GM23338 (cell line): ENCODE measurements at places on chromosomes 4 and X. TPM values are rescaled to one million over a fixed set of nuclear protein-coding genes. Genes with fewer than 3 reads are reported as not detected.

Gene NHSL2
- polyA plus RNA-seq, result 3.7 and 4.7 TPM in 2 replicates

Gene CTBP1
- polyA plus RNA-seq, result 74.0 and 89.2 TPM in 2 replicates

Gene GYPB
- not detected in 2 replicates for polyA plus RNA-seq

Gene SLC2A9
- polyA plus RNA-seq, result 0.17 and 0.40 TPM in 2 replicates

Gene NOX1
- polyA plus RNA-seq, result 0.23 and 0.31 TPM in 2 replicates

Gene DMP1
- 0.27 TPM in 1 of 2 replicates, not detected in the other for polyA plus RNA-seq

Gene STBD1
- polyA plus RNA-seq, result 1.5 and 2.0 TPM in 2 replicates

Gene CFAP99
- not detected in 2 replicates for polyA plus RNA-seq

Gene RASSF6
- polyA plus RNA-seq, result 0.37 and 0.79 TPM in 2 replicates

Gene SLC6A8
- 19.5 and 22.2 TPM in 2 replicates for polyA plus RNA-seq

Gene LGI2
- 0.63 and 0.82 TPM in 2 replicates for polyA plus RNA-seq

- peak; percentile 92 for DNase-seq
Observed at GRCh38 chr4:158209825-158210807, at the start of gene TMEM144. Gene TMEM144 (plus strand): TSS chr4:158210486. CDS start chr4:158212668, 2,182 bp downstream.

GRCh38 chrX:140163371-140164159 is 198.2 kb upstream of the CXorf66 start:
- DNase-seq, result no peak

GRCh38 chr4:236028-236427 is 69.2 kb downstream of the ZNF732 start:
- no peak for DNase-seq

DNA sequence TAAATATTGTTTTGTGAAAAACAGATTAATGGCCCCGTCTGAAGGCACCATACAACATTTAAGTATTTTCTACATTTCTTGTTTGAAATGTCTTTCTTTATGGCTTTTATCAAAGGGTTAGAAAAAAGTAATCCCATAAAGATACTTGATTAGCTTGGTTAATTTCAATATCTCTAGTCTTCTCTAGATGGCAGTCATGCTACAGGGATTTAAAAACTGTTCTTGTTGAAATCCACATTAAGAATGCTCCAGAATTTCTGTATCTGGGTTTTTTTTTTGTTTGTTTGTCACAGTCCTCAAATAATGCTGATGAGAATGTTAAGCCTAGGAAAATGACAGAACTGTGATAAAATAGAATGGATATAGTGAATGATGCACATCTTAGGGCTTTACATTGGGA is 109.0 kb upstream of the AADAT start:
- peak; percentile 20 for DNase-seq

- DNase-seq, result no peak
Observed at GRCh38 chrX:143206966-143207365, 181.2 kb downstream of the SPANXN4 start.

GRCh38 chrX:47499293-47499692 is 16.3 kb upstream of the ZNF41 start:
- no peak for DNase-seq

DNA sequence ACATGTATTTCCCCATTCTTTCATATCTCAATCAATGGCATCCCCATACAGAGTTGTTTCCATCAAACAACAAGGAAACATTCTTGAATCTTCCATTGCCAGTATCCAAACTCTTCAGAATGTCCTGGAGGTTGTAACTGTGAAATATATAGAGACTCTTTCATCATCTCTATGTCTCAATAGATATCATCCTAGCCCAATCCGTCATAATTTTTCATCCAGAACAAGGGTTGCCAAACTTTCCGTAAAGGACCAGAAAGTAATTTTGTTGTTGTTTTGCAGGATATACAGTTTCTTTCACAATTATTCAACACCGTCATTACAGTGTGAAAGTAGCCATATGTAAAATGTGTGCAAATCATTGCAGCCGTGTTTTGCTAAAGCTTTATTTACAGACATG is 15.2 kb upstream of the CXCL6 start:
- DNase-seq, result no peak

DNA sequence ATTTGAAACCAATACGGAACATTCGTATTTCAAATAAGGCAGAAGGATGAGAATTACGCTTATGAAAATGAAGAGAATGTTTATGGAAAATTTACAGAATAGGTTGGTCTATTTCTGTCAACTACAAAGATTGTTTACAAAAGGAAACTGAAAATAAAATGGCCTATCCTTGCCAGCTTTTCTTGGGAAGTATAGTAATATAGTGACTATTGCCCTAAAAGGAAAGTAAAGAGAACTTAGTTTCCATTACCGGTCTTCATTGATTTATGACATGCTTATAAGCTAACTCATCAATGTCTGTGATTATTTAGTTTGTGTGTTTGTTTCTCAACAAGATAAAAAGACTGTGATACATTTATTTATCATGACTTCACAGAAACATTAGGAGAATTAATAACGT is 2.9 kb upstream of the SPRY1 start:
- no peak for DNase-seq

DNA sequence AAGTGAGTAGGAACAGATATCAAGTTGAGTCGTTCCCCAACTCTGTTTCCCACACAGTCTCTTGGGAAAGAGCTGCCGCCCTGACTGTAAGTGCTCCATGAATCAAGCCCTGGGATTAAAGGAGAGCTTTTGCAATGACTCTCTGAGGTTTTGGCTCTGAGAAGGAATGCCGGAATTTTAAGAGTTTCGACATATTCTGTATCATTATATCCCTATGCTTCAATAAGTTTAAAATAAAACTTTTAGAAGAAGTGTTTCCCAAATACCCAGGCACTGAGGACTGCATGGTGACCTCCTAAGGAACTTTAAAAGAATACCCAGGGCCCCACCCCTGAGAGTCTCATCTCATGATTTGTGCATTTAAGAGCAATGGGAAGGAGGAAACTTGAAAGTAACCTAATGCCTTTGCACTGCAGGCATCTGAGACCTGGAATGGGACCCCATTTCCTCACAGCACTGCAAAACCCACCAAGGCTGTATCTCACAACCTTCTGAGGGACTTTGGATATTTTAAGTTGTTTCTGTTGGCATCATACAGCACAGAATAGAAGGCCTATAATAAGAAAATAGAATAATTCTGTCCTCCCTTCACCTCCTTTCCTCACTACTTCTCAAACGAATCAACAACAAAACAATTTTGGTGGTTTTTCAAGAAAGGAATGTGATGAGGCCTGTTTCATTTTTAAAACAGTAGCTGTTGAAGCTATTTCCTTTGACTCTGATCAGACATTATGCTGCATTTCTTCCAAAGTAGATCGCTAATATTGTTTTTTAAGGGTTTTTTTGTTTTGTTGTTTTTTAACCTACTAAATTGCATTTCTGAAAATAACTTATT is 121.2 kb downstream of the GASK1B start:
- no peak for DNase-seq

DNA sequence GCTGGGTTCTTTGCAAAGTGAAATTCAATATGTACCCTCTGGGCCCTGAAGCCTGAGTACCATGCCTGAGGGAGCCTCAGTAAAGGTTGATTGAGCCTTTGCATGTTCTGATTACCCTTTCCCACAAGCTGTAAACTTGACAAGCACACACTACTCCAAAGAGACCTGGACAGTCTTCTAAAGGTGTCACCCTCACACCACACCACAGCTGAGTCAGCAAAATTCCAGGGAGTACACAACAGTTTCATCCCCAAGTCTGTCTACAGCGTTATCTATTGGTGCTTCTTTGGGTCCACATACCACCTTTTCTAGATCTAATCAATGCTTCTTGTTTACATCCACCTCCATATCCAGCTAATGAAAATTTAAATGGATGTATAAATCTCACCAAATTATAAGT is 180.8 kb downstream of the AMELX start:
- no peak for DNase-seq

- DNase-seq, result no peak
Observed at GRCh38 chr4:106095408-106095807, 200.1 kb downstream of the NPNT start.

GRCh38 chr4:10345381-10345784 is 111.8 kb downstream of the ZNF518B start:
- no peak for DNase-seq

DNA sequence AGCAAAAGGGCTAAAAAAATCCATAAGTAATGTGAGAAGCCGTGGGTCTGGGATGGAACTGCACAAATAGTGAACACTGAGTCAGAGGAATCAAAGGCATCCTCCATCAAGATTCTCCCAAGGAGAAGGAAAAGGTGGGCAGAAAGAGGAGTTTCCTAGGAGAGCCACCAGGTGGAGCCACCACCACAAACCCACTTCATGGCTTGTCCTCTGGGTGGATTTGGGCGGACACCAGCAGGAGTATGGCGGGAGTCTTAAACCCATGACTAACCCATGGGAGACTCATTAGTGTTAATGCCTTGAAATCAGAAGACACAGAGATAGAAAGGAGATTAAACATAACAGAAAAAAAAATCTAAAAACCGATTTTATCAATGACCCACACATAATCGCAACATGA is 147.7 kb downstream of the SH3KBP1 start:
- DNase-seq, result peak; percentile 67

GRCh38 chr4:105389167-105389566 is 84.7 kb downstream of the PPA2 start:
- no peak for DNase-seq

DNA sequence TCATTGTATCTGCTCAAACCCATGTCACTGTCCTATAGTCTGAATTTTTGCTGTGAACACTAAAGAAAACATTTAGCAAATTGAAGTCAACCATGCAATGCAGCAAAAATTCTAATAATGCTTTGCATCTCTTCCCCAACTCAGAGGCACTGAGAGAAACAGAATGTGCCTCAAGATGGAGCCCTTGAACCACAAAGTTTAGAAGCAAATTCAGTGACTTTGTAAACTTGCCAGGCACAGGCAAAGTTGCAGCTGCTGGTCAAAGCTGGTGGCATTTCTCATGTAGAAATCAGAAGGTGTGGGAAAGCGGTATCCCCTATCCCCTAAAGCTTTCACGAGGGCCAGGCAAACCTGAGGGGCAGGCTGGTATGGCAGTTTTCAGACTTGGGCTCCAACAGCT is 121.7 kb upstream of the DIPK2B start:
- DNase-seq, result peak; percentile 61

- DNase-seq, result peak; percentile 20
Observed at GRCh38 chr4:86506591-86506990, 87.5 kb upstream of the PTPN13 start.

DNA sequence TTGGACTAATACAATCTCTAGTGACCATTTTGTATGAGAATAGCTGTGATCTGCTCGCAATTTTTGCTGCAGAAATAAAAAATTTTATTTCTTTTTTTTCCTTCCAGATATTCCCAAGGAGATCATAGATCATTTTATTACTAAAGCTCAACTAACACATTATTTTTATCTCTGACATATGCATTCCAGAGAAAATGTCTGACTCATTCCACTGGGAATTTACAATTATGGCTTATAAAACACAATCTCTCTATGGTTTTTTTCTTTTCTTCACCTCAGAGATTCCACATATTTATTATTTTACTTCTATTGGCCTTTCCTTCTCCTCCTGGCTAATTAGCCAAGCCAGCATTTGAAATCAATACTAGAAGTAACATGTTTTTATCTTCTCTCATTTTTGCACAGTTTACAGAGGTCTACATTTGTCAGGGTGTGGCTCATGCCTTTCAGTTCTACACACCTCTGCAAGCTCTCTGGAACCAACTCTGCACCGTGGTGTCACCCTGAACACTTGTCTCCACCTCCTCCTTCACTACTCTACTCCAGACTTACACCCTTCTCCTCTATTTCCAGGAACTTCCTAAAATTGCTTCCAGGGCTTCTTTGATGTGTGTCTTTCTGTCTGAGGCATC is 59.8 kb upstream of the GPM6A start:
- no peak for DNase-seq

DNA sequence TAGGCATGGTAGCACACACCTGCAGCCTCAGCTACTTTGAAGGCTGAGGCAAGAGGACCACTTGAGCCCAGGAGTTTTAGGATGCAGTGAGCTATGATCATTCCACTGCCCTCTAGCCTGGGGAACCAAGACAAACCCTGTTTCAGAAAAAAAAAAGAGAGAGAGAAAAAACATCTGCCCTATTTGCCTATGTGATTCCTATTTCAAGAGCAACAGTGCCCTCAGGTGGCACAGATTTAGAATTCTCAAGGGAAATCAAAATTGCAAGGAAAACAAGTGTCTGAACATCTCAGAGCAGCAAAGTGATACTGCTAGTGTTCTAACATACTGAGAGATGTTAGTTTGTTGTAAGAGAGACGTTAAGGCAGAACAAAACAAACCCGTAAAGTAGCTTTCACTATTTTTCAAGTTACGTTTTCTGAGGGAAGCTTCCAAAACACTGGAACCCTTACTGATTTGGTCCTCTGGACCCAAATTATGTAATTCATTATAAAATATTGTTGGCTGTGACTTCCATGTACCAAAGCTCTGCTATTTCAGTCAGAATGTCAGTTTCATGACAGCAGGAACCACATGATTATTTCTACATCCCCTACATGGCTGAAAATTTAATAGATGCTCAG is 7.9 kb downstream of the BDH2 start:
- peak; percentile 77 for DNase-seq

DNA sequence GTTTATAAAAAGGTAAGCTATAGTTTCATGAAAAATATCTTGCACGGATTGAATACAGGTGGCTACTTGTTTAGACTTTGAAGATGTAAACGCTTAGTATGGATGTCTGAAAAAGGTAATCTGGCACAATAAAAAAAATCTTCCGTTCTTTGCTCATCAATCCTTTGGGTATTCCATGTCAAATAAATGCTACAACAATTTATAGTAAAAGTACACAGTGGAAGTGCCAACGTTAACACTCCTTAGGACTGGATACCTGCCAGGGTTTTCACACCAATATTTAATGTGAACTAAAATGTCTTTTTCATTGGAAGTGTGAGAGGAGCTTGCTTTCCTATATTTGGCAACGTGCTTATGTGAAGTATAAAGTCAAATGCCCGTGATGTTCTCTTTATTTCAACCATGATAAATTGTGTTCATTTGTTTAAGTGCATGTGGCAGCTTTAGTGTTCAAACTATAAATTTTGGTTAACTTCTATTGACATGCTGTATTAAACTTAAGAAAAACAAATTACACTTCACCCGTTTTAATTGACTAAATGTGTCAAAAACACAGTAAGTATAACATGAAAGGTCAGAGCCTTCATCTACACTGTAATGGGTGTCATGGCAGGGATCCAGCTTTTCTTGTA is 121.7 kb upstream of the HAND2 start:
- DNase-seq, result no peak
